ENCODE measurements at places on chromosomes 5 and 9.

DNA sequence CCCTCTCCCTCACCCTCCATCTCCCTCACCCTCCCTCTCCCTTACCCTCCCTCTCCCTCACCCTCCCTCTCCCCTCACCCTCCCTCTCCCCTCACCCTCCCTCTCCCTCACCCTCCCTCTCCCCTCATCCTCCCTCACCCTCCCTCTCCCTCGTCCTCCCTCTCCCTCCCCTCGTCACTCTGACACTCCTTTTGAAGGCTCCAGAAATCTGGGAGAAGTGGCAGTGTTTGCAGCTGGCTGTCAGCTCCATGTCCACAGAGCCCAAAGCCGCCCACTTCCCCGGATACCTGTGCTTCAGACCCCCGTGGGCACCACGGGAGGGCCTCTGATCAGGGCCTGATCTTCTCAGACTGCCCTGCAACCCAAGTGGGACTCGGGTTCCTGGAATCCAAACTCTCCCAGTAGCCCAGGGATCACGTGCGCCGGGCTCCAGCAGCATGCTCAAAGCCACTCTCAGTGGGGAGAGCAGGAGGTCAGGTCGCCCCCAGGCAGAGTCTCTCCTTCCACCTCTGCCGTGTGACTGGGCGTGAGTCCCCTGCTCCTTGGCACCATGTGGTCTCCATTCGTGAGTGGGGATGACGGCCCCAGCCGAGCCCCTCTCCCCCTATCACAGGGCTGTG is 33.1 kb downstream of the DBH start:
- DNase-seq = no peak

GRCh38 chr9:114399381-114399780 is 11.6 kb upstream of the AKNA start:
- no peak for DNase-seq

- DNase-seq = no peak
These were observed 121.8 kb upstream of the ELL2 start for GRCh38 chr5:96083361-96083881.

GRCh38 chr9:72464857-72465592 is 56.4 kb upstream of the TMC1 start:
- no peak for DNase-seq
